Muscle of back (tissue), 13 donors: ENCODE measurements at places on chromosomes 7 and 10. TPM values are rescaled to one million over a fixed set of nuclear protein-coding genes. Genes with fewer than 3 reads are reported as not detected.

- no peak for DNase-seq
Measured at GRCh38 chr10:62761115-62761514, 43.4 kb upstream of the ADO start.

- DNase-seq = no peak
Measured at GRCh38 chr10:62817121-62817765, 1.1 kb upstream of the EGR2 start.

- no peak for DNase-seq
Measured at GRCh38 chr7:141275350-141275749, 201.5 kb downstream of the TMEM178B start.

GRCh38 chr7:33815336-33815735 lies 90.0 kb upstream of the BMPER start:
- no peak for DNase-seq

DNA sequence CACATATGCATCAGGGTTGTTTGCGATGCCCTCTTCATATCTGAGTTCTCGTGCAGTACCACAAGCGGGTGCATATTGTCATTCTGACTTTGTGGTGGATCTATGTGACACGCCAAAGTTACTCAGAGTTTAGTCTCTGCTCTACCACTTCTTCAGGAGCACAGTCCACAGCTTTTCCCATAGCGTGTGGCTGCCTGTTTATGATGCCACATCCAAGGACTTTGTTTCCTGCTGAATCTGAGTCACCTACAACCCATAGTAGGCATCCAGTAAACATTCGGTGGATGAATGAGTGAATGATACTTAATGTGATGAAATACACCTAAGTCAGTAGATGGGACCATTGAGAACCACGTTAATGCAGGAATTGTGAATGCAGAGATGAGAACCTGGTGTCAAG lies 15.0 kb downstream of the ADRA2A start:
- no peak for DNase-seq

FAM185A gene
- 4.4 TPM for polyA plus RNA-seq

LRRTM3 gene
- polyA plus RNA-seq = 2.4 TPM

DNA sequence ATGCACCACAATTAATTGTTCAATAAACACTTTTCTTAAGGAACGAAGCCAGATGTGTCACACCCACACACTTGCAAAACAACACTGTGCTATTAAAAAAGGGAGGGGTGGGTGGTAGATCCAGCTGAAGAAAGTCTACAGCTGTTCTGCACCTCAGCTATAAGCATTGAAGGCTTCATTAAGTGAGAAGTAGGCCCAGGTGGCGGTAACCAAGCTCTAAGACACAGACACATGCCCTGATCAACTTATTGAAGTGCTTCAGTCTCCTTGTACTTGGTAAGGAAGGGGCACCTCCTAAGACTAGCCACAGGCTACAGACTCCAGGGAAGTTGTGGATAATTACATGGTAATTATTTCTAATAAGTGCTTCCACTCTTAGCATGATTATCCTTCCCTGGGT lies 4.5 kb upstream of the CPVL start:
- no peak for DNase-seq

DNA sequence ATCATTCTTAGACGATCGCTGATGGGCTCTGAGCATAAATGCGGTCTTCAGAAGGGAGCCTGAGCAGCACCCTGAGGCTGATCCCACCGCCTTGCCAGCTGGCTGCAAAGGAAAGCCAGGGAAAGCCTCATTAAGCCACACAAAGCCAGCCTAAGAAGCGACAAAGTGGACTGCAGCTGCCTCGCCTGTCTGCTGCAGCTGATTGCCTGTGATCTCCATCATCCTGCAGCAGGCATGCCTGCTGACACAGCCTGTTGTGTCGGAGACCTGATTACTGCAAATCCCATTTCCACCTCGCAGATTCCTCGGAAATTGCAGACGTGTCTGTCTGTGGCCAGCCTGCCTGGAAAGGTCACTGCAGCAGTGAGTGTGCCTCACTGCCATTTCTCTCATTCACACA lies 1087.0 kb upstream of the AUTS2 start:
- no peak for DNase-seq

METTL27 gene
- polyA plus RNA-seq = 1.2 TPM

GRCh38 chr10:35307297-35307696 lies 29.0 kb upstream of the CCNY start:
- no peak for DNase-seq

DNA sequence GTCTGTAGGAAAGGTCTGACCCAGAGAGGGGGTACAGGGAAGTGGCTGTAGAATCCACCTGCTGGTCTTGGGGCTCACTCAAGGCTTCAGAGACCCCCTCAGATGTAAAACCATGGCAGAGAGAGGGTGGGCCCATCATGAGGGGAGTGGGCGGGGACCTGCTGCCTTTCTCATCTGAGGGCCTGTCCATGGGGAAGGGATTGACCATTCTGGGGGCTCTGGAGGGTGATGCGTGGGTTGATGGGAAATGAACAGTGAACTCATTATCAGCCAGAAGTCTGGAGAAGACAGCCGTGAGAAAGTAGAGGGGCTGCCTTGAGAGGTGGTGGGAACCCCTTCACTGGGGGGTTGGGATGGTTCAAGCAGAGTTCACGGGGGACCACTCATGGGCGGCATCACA lies 66.8 kb downstream of the MINDY4 start:
- DNase-seq = no peak

ZNHIT1 gene
- 42.8 TPM for polyA plus RNA-seq

- no peak for DNase-seq
Measured at GRCh38 chr10:64159910-64160872, 639.0 kb downstream of the REEP3 start.

DNA sequence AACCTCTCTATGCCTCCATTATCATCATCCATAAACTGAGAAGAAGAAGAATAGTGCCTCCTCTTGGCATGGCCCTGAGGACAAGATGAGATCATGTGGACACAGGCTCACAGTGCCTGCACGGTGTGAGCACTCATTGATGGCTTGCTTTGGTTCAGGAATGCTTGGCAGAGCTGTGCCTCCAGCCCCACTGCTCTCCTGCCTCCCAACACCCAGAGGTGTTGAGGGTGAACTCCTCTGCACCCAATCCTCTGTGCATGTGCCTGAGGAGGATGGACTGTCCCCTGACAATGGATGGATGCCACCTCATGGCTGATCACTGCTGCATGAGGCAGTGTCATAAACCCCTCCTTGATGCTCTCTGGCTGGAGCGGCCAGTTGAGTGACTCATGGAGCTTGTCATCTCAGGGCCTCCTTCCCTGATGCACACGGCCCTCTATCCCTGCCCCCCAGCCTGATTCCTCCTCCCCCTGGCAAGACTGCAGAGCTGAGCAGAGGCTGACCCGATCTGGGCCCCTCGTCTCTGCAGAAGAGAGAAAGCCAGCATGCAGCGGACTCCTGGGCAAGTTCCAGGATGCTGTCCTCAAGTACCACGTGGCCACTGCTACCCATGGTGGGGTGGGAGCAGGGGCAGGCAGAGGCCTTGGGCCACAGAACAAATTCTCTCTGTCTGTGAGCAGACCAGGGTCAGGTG lies 136.3 kb downstream of the KCNMA1 start:
- DNase-seq = peak; percentile 86

- peak; percentile 67 for DNase-seq
Measured at GRCh38 chr10:33279811-33280602, 54.5 kb downstream of the NRP1 start.
